ENCODE measurements at places on chromosomes 7 and 10. TPM values are rescaled to one million over a fixed set of nuclear protein-coding genes. Genes with fewer than 3 reads are reported as not detected.

Gene SORBS1
- total RNA-seq = not detected

Gene ENO4
- total RNA-seq = 0.49 TPM

Gene ATOH7
- 0.37 TPM for total RNA-seq

Gene RBP3
- not detected for total RNA-seq

Gene OR9A2
- total RNA-seq = not detected

Gene OR2A1
- not detected for total RNA-seq

Gene ZNF503
- total RNA-seq = 2.0 TPM

Gene ERVW-1
- total RNA-seq = not detected

Gene LOXL4
- not detected for total RNA-seq

Gene OR2AE1
- not detected for total RNA-seq

Gene HMX2
- total RNA-seq = not detected

Gene PRKAR2B
- total RNA-seq = 104 TPM

Gene AKR1C1
- 1.4 TPM for total RNA-seq

Gene HKDC1
- 1.2 TPM for total RNA-seq

Gene PDK4
- total RNA-seq = not detected

Gene GRID1
- not detected for total RNA-seq

Gene GCK
- total RNA-seq = not detected

Gene TNS3
- 37.3 TPM for total RNA-seq

Gene PRKG1
- total RNA-seq = 68.3 TPM

Gene HGF
- total RNA-seq = not detected

Gene PNLIPRP3
- not detected for total RNA-seq

Gene CNTNAP2
- not detected for total RNA-seq

Gene CPEB3
- total RNA-seq = 1.1 TPM

Gene AKR1D1
- total RNA-seq = not detected

Gene AUTS2
- total RNA-seq = 0.06 TPM

Gene CYP51A1
- total RNA-seq = 116 TPM

Gene PLXNA4
- under 0.01 TPM for total RNA-seq

Gene TMEM139
- not detected for total RNA-seq

Measured in G401 (cell line).